Fibroblast of mammary gland (primary cell): ENCODE measurements at places on chromosomes 4 and X.

- DNase-seq = no peak
These were observed 103.6 kb downstream of the TENM3 start for GRCh38 chr4:182346675-182347375.

DNA sequence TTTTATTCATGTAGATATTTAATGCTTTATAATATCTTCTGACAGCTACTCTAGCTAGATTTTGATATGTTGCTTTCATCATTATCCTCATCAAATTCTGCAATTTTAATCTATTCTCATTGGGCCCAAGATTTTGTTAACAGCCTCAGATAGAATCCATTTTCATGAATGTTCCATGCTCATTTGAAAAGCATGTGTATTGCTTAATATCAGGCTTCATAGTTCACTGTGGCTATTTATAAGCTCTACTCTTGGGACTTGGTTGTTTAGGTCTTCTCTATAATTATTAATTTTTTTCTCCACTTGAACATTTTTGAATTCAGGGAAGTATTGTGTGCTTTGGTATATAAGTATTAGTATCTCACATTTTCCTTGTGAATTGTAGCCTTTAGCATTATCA is 41.8 kb downstream of the RAB40A start:
- peak; percentile 33 for DNase-seq

GRCh38 chr4:15291122-15291521 is 136.7 kb upstream of the C1QTNF7 start:
- peak; percentile 52 for DNase-seq

GRCh38 chr4:26723216-26723615 is 137.4 kb upstream of the STIM2 start:
- no peak for DNase-seq

GRCh38 chrX:138191998-138192397 is 519.5 kb downstream of the FGF13 start:
- DNase-seq = peak; percentile 21

DNA sequence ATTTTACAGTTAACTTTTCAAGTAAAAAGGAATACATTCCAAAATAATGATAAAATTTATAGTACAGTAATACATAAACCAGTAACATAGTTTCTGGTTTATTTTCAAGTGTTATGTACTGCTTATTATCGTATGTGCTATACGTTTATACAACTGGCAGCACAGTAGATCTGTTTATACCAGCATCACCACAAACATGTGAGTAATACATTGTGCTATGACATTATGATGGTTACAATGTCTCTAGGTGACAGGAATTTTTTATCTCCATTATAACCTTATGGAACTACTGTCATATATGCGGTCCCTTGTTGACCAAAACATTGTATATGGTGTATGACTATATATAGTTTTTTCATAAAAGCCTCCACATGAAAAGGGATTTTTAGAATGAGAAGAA is 256.9 kb downstream of the ANKRD50 start:
- no peak for DNase-seq

DNA sequence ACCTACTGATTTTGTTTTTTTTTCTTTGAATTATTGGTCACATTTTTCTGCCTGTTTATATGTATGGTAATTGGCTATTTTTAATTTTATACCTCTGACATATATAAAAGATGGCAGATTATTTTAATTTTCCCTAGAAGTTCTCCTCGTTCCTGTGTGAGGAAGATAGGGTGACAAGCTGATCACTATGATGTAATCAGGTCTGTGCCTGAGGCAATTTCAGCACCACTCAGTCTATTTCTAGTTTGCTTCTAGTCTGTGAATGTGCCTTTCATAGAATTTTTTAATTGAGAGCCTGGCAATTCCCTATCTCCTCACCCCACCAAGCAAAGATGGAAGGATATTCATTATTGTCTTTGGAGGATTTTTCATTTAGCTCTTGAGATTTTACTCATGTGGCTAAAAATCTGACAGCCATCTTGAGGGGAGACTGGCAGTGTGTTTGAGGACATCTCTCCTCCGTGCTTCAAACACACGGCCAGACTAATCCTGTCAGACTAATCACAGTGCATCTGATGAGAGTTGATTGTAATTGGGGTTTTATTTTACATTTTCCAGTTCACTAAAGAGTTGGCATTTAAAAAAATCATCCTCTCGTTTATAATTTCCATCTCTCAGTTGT is 500.3 kb downstream of the TRIML1 start:
- DNase-seq = no peak

DNA sequence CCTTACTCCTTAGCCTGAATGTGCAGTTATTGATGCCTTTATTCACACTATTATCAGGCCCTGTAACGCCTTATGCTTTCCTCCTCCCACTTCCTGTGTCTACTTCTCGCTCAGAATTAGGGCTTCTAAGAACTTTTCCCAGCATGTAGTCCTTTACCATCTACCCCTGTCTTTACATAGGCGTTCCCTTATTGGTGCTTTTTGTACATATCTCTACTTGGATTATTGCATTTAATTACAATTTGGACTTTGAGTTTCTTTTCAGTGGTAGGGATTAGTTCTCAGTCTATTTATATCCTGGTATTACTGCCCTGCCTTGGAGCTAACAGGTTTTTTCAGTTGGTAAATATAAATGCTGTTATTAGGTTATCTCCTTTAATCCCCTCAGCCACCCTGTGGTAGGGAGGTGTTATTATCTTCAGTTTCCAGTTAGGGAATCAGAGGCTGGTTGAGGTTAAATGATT is 84.0 kb downstream of the RBPJ start:
- DNase-seq = no peak

DNA sequence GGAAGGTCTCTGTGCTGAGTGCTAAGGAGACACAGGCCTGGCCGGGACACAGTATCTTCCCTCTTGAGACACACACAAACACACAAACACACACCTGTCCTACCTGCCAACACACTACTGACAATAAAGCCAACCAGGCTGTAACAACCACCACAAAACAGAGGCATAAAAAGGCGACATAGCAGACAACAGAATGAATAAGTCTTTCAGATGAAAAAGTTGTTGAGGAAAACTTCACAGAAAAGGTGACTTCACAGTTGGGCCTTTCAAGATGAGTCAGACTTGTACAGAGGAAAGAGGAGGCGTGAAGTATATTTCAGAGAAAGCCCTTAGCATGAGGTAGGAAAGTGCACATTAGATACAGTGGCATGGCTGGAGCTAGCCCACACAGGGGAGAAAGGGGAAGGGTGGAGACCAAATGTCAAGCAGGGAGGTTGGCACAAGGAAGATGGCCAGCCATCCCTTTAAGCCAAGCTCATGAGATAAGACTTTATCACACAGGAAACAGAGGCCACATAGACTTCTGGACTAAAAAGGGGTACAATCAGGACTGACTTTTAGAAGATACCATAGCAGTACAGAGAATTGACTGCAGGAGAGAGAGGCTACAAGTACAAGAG is 54.0 kb downstream of the SLC9A7 start:
- DNase-seq = peak; percentile 34

DNA sequence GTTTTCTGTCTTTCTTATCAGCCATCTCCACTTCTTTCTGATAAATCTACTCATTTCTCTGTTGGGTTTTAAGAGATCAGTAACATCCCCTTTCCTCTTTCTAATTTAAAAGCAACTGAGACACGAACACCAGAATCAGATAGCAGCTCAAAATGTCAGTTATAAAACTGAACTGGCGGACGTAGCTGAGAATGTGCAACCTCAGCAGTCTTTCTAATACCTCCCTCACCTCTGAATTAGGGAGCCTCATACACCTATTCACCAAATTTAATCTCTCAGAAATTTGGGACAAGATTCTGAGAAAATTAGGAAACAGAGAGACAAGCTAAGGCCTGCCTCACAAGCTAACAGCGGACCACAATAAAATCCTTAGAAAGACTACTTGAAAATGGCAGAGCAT is 52.0 kb upstream of the ACSL4 start:
- no peak for DNase-seq

DNA sequence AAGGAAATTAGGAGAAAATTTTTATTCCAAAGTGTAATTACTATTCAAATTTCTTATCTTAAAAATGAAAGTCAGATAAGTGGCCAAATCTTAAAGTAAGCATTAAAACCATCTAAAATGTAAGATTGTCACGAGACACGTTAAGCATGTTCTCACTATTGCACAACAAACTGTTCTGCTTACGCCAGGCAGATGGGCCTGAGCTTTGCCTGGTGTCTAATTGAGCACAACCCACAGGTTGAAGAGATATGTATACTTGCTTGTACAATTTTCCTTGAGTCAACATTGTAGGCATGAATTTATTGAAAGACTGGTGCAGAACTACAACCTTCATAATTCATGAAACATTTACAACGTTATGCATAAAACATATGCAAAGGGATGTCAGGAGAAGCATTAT is 3.9 kb downstream of the RNF128 start:
- DNase-seq = no peak

- peak; percentile 19 for DNase-seq
These were observed 3.3 kb upstream of the SUPT20HL1 start for GRCh38 chrX:24357106-24357505.

- no peak for DNase-seq
These were observed 142.4 kb downstream of the SMIM20 start for GRCh38 chr4:26056406-26056805.

DNA sequence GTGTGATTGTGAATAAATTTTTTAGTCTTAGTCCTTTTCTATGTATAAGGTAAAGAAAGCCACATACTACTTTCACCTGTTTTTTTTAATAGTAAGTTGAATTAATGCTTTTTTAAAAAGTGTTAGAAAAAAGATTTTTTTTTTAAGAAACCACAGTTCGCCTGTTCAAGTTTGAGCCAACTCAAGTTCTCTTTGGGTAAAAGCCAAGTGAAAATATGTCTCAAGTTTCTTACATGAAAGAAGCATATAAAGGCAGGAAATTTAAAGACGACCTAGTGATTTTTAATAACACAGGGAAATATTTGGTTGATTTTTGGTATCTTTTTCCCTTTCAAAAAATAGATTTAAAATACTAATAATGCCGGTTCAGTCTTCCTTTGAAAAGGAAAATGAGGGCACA is 369.9 kb upstream of the NR3C2 start:
- no peak for DNase-seq

GRCh38 chr4:42425146-42426065 is 28.1 kb downstream of the SHISA3 start:
- DNase-seq = no peak

GRCh38 chrX:135193740-135194139 is 22.5 kb upstream of the CT55 start:
- DNase-seq = no peak

DNA sequence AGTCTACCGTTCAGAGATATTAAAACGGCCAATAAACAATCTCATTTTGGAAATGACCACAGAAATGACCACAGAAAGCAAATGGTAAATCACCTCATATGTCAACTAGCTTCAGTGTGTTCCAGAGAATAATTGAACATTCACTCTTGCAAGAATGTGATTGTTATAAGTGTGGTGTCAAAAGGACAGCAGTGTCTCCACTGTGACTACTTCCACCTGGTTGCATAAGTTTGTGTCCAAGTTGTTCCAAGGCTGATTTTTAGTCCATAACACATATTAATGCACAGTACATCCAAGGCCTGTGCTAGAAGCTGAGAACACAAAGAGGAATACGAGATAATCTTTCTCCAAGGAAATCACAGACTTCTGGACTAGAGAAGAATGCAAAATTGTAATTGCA is 37.4 kb upstream of the RNF150 start:
- DNase-seq = no peak
